Amniotic stem cell (primary cell): ENCODE measurements at places on chromosomes 16 and 17.
A peak's percentile ranks its signal among the peaks of the same experiment; 100 is the strongest.

DNA sequence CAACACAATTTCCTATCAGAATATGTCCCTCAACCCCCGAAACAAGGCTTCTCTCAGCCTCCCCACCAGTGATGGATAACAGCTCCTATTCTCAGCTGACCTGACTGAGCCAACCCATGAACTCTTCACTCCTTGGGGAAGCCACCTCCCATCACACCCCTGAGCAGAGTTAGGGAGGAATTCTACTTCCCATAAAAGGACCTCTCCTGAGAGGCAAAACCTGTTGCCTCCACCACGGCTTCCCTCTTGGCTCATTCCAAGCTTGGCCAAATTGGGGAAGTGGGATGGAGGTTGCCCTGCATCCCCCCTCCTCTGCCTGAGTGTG lies 5.7 kb upstream of the RASL10B start:
- DNase-seq, result no peak

DNA sequence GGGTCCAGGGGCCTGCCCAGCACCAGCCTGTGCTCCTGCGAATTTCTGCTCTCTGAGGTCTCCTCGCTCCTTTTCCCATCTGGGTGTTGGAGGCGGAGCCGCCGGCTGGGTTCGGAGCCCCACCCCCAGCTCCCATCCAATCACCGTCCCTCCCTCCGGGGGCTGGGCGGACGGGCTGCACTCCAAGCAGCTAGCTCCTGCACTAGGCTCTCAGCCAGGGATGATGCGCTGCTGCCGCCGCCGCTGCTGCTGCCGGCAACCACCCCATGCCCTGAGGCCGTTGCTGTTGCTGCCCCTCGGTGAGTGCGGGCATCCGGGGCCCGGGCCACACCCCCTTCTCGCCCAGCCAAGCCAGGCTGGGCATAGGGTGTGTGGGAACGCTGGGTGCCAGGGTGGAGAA lies at the start of gene NRN1L:
TSS of gene NRN1L (plus strand) at position 202 of the 400 bp plus-strand sequence. CDS start at position 221, 19 bp downstream.
- DNase-seq, result peak; percentile 49

DNA sequence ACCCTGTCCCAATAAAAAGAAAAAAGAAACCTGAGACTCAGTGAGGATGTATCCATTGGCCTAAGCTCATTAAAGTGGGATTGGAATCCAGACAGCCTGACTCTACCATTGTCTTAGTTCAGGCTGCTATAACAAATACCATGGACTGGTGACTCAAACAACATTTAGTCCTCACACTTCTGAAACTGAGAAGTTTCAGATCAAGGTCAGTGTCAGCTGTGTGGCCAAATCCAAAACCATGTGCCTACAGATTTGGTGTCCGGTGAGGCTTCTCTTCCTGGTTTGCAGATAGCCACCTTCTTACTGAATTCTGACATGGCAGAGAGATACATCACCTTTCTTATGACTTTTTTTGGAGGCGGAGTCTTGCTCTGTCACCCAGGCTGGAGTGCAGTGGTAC lies 53.3 kb upstream of the KDM8 start:
- no peak for DNase-seq

DNA sequence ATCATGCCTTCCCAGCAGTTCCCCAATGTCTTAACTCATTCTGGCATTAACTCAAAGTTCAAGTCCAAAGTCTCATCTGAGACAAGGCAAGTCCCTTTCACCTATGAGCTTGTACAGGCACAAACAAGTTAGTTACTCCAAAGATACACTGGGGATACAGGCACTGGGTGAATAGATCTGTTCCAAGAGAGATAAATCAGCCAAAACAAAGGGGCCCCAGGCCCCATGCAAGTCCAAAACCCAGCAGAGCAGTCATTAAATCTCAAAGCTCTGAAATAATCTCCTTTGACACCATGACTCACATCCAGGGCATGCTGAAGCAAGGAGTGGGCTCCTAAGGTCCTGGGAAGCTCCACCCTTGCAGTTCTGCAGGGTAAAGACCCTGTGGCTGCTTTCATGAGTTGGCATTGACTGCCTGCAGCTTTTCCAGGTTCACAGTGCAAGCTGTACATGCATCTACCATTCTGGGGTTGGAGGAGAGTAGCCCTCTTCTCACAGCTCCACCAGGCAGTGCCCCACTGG lies 332.2 kb upstream of the KIF2B start:
- no peak for DNase-seq

DNA sequence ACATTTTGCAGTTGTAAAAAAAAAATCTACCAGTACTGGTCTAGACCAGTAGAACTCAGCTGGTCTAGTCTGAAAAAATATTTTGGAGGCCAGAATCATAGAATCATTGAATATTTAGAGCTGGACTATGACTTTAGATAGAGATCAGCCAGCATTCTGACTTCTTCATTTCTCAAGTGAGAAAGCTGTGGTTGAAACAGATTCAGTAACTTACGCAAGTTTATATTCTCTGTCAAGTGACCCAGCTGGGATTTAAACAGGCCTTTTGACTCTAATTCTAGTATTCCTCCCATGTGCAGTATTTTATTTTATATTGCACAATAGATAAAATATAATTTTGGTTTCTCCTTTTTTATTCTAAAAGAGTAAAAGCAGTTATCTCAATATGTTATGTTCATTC lies 4.9 kb downstream of the TNRC6A start:
- no peak for DNase-seq

DNA sequence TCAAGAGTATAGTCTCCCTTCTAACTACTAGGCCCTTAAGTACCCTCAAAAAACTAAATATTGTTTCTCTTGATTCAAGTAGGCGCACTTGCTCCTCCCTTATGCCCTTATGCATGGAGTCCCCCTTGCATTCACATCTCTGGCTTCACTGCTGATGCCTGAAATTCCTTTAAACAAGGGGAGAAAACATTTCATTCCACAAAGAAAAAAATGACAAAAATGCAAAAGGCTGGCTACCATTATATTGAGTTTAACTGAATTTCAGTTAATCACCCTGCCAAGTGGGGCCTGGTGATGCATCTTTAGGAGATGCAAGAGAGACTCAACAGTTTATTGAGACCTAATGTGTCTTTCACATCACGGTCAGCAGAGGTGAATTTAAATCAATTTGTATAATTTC lies 35.6 kb downstream of the CRLF3 start:
- DNase-seq, result no peak

GRCh38 chr16:57951204-57951960 lies 19.5 kb downstream of the CNGB1 start:
- no peak for DNase-seq

- no peak for DNase-seq
Measured at GRCh38 chr17:77778636-77779489, 179.6 kb upstream of the TNRC6C start.

DNA sequence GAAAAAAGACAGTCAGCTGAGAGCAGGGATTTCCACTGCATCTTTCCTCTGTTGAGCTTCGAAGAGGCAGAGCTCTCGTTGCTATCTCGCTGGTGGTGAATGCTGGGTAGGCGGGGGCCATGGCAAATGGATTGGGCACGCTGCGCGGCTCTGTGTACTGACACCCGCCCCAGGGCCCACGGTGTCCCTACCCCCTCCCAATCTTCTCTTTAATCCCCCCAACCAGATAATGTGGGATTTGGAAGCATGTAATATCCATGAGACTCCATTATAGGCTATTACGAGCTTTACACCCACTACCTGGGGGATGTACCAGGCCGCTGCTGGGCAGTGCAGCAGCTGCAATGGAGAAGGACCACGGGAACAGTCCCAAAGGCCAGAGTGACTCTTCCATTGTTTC lies 8.3 kb downstream of the PIPOX start:
- no peak for DNase-seq

DNA sequence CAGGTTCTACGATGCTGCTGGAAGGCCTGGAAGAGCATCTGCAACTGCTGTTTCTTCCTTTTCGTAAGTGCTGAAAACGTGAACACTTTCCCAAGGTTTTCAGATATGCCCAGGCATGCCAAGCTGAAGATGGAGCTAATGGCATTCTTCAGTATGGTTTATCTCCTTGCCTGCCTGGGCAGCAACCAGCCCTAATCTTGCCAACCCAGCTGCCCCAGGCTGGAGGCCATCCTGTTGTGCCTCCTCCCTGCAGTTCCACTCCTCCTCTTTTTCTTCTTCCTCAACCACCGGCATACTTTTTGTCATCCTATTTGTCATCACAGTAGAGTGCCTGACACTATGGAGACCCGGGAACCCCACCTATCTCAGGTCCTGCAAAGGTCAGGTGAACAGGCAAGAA lies 1849.3 kb downstream of the TP53TG3F start:
- no peak for DNase-seq

- peak; percentile 30 for DNase-seq
Measured at GRCh38 chr17:15185625-15185991, 79.5 kb downstream of the PMP22 start.

DNA sequence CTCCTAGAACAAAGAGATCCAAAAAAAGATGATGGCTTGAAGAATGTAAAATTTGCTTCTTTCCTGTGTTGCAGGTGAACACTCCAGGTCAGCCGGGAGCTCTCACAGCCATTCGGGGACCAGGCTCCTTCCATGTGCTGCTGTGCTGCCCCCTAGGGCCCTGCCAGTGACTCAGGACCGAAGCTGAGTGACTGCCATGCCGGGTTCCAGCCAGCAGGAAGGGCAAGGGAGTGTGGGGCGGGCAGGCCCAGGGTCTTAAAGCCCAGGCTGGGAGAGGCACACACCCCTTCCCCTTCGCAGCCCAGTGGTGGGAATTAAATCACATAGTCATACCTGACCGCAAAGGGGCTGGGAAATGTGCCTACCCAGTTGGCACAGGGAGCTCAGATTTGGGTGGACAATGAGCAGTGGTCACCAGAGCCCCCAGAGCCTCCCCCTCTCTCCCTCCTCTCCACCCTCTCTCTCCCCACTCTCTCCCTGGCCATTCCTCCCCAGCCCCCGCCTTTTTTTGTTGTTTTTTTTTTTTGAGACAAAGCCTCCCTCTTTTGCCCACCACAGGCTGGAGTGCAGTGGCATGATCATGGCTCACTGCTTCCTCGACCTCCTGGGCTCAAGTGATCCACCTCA lies 11.5 kb downstream of the EPOP start:
- peak; percentile 11 for DNase-seq

DNA sequence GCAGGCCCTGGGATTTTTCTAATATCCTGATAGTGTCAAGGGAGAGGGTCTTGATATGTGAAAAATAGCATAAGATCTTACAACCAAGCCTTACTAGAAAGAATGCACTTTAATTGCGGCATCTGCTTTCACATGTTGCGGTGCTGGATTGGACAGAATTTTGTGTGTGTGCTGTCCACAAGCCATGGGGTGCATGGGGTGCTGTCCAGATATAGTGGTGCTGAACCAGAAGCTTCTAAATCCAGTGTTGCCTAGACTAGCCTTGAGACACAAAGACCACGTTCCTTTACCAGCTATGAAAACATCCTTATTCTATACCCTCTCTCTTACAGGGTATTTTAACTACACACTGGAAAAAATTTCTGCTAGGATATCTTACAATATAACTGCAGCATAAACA lies 244.0 kb downstream of the TMEM114 start:
- DNase-seq, result no peak

GRCh38 chr17:70238646-70239045 lies 69.3 kb downstream of the KCNJ2 start:
- no peak for DNase-seq

- no peak for DNase-seq
Measured at GRCh38 chr16:15741207-15741871, 91.3 kb downstream of the NDE1 start.

- DNase-seq, result no peak
Measured at GRCh38 chr17:72142614-72143013, 21.8 kb downstream of the SOX9 start.

DNA sequence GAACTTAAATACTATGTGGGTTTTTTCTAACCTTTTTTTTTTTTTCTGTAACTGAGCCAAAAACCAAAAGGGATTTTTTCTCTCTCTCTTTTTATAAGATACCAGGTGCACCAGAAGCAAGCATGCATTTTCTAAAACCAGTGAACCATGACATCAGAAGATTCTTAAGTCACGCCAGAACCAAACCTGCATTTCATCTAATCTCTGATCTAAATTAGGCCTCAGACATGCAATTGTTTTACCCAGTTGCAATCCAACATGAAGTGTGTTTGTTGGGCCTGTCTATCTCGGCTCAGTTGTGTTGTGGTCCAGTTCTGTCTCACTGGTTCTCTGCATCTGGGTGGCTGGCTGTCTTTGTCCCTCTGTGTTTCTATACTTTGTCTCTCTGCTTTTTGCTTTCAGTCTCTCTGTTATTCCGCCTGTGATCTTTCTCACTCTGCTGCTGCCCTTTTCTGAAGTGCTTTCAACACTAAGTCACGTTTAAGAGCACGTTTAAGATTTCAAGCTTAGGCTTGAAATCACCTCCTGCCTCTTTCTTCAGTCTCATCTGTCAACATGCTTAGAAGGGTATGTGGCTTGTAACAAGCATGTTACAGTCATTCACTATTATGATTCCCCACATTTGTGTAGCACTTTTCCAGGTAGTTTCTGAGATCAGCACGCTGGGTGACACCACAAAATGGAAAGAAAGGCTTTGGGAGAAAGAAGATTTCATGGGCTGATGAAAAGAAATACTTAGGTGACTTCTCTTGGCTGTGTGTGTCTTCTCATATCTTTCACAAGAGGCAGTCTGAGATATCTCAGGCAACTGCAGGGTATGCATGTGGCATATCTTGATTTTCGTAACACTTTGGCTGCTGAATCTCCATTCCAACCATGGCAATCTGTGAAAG lies 488.9 kb downstream of the SHISA9 start:
- DNase-seq, result no peak

DNA sequence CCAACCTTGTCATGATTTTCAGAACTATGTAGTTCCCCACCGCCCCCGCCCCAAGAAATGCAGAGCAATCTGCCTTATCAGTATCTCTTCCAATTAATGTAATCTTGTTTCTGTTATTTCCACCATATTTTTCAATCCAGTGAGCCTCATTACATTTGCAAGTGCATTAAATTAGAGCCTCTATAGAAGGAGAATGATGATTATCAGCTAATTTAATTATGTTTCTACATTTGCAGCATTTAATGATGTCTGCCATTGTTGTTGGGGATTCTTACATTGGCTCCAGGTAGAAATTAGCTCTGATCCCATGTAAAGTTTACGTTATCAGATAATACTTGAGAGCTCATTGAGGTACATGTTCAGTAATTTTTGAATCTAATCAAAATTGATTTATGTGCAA lies 707.0 kb upstream of the RBFOX1 start:
- DNase-seq, result no peak

DNA sequence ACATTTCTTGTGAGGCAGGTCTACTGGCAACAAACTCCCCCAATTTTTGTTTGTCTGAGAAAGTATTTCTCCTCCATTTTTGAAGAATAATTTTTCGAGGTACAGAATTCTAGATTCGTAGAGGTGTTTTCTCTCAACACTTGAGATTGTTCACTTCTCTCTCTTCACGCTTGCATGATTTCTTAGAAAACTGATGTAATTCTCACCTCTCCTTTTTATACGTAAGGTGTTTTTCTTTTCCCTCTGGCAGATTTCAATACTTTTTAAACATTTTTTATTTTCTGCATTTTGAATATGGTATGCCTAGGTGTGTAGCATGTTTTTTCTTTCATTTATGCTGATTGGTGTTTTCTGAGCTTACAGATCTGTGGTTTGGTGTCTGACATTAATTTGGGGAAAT lies 201.5 kb upstream of the AXIN2 start:
- DNase-seq, result no peak
